Germinal center (tissue), 1 donor: ENCODE measurements at places on chromosomes 13 and 19.

- no peak for DNase-seq
Measured at GRCh38 chr19:776549-776948, 20.7 kb upstream of the PTBP1 start.

GRCh38 chr13:71621174-71622124, 245.6 kb downstream of the DACH1 start:
- no peak for DNase-seq

GRCh38 chr13:109602356-109602755, 184.0 kb downstream of the IRS2 start:
- DNase-seq: no peak

- DNase-seq: no peak
Measured at GRCh38 chr13:106986033-106986484, 418.1 kb upstream of the ARGLU1 start.

- no peak for DNase-seq
Measured at GRCh38 chr13:44199627-44200207, 173.9 kb upstream of the SERP2 start.

DNA sequence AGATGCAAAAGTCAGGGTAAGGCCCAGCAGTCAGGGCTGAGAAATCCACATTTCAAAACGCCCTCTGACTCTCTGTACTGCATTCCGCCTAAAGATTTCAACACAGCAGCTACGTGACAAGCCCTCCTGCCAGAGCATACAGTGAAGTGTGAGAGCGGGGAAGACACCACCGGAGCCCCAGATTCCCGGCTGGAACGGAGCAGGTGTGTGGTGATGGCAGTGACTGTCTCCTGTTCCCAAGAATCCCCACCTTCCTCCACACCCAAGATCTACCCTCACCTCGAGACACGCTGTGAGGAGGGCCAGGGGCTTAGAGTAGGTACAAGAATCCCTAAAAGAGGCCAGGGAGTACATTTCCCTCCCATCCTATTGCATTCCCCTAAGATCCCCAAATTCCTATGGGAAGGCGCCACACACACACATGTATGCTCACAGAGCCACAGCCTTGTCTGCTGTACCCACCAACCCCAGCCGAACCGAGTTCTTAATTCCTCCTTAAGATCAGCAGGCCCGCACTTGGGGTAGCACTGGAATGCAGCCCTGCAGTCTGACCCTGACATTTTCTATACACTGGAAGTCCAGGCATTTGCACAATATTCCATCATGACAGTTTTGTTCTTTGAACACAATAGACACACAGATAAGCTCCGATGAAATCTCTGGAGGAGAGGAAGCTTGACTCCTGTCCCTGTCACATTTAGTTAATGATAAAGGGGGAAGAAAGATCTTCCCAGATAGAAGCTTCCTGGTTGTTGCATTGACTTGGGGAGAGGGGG, 102.9 kb downstream of the FOXO1 start:
- DNase-seq: no peak

GRCh38 chr13:39484506-39485313, 118.3 kb downstream of the LHFPL6 start:
- DNase-seq: no peak

GRCh38 chr19:7447648-7448047, 41.2 kb downstream of the PEX11G start:
- DNase-seq: no peak

DNA sequence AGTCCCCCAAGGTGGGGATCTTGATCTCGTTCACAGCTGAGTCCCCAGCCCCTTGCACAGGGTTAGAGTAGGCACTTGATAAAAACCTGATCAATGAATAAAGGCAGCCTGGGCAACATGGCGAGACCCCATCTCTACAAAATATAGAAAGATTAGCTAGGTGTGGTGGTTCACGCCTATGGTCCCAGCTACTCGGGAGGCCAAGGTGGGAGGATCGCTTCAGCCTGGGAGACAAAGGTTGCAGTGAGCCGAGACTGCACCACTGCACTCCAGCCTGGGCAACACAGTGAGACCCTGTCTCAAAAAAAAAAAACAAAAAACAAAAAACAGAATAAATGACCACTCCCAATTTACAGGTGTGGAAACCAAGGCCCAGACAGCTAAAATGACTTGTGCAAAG, 4.8 kb downstream of the YIF1B start:
- no peak for DNase-seq

- peak; percentile 40 for DNase-seq
Measured at GRCh38 chr19:42075364-42075615, 676 bp upstream of the ZNF574 start.

- no peak for DNase-seq
Measured at GRCh38 chr19:16170134-16170533, 3.2 kb downstream of the CIB3 start.

- DNase-seq: no peak
Measured at GRCh38 chr19:7953060-7953459, 9.6 kb upstream of the TIMM44 start.

DNA sequence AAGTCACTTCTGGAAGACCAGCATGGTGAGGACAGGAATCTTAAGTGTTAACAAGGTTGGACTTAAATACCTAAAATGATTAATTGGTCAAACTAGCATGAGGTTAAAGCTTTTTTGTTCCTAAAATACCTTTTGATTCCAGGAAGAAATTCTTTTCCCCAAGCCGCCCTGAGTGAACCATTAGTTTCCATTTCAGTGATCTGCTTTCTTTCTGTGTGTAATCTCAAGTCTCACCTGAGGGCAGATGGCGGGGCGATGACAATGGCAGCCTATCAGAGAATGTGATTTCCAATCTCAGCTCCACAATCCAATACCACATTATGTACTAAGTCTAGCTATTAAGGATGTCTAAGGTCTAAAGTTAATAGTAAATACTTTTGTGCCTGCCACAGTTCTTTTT, 390.9 kb upstream of the SGCG start:
- DNase-seq: no peak

- no peak for DNase-seq
Measured at GRCh38 chr19:16508546-16508945, 12.4 kb downstream of the C19orf44 start.
